ENCODE measurements at places on chromosomes 6 and 20.
A peak's percentile ranks its signal among the peaks of the same experiment; 100 is the strongest.

DNA sequence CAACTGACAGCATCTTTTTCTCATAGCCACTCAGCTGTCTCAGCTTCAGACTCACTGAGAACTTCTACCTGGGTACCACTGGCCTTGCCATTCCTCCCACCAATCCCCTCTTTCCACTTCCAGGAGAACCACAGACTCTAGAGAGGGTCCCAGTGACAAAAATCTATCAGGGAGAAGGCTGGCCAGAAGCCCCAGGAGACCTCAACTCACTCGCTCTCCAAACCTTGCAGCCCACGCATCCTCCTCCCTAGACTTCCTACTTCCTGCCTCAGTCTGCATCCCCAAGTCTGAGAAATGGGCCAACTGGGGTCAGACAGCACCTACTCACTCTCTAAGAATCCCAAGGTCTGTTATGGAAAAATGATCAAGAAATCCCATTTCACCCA lies 1.2 kb downstream of the TMEM239 start:
- no peak for DNase-seq

DNA sequence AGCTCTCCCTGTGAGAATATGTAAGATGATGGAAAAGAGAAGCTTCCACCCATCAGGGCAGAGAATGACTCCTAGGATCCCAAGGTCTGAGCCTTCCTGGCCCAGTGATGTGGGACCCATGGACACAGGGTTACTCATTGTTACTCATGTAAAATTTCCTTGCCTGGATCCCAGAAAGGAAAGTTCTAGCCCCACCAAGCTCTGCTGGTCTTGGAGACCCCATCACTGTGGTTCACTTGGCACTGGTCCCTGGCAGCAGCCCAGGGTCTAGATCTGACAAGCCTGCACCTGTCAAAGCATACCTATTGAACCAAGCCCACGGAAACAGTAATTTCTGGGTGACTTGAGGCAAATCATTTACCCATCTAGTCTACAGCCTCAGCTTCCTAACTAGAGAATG lies 22.1 kb downstream of the MDGA1 start:
- DNase-seq, result no peak

- DNase-seq, result no peak
These were observed 99.0 kb upstream of the TNFAIP3 start for GRCh38 chr6:137767911-137768690.

DNA sequence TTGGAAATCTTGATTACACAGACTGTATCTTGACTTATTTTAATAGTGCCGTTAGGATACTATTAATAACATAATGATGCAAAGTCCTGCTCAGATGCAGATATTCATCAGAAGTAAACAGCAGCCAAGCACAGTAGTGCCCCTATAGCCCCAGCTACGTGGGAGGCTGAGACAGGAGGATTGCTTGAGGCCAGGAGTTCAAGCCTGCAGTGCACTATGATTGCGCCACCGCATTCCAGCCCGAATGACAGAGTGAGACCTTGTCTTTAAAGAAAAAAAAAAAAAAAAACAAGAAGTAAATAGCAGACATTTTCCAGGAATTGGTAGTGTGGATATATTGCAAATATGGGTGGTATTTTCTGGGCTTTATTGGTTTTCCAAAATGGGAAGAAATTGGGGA lies 61.8 kb downstream of the TULP4 start:
- DNase-seq, result no peak

DNA sequence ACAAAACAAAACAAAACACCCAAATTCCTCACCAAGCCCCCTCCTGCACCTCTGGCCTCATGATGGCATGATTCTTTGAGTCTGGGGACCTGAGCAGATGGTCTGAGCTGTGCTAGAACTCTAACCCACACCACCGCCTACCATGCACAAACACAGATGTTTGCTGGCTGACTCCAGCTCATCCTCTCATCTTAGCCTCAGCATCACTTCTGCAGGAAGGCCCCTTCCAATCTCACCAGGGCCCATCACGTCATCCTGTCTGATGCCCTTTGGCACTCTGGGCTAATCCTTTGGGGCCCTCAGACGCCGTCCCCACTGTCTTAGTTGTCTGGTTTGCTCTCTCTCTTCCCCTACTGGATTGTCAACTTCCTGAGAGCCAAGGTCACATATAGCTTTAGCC lies 85.8 kb downstream of the PHACTR3 start:
- no peak for DNase-seq

GRCh38 chr6:15974817-15975216 lies 154.1 kb upstream of the MYLIP start:
- no peak for DNase-seq

- no peak for DNase-seq
These were observed 322.1 kb downstream of the TAF4 start for GRCh38 chr20:61743606-61744005.

DNA sequence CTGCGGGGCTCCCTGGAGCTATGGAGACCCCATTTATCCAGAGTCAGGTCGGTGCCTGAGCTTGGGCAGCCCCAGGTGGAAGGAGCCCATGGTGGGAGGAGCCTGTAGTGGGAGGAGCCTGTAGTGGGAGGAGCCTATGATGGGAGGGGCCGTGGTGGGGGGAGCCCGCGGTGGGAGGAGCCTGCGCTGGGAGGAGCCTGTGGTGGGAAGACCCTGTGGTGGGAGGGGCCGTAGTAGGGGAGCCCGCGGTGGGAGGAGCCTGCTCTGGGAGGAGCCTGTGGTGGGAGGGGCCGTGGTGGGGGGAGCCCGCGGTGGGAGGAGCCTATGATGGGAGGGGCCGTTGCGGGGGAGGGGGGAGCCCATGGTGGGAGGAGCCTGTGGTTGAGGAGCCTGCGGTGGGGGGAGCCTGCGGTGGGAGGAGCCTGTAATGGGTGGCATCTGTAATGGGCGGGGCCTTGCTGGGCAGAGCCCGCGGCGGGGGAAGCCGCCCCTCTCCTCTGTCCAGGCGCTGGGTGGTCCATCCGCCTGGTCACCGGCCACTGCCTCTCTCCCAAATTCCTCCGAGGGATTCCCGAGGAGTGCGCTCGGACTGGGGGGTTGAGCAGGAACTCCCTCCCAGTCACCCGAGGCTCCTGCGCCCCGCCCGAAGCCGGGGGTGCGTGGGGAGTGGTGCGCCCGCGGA lies 567 bp upstream of the FNDC11 start:
- DNase-seq, result peak; percentile 90

DNA sequence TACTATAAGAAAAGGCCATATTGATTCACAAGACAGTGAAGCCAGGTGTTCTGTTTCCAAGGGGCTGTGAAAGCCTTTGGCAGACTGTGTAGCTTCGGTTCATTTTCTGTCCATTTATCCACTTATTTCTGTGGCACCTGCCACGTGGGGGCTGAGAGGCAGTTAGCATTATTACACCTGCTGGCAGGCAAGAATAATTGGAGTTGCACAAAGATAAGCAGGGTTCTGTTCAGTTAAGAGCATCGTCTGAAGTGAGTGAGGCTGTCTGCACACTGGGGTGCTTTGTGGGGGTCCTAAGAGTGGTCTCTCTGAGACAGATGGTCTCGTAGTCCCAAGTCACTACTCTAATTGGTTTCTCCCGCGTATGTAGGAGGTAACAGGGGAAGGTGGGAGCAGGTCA lies 60.6 kb upstream of the CCN6 start:
- no peak for DNase-seq
